ENCODE measurements at places on chromosomes 1 and 21.

DNA sequence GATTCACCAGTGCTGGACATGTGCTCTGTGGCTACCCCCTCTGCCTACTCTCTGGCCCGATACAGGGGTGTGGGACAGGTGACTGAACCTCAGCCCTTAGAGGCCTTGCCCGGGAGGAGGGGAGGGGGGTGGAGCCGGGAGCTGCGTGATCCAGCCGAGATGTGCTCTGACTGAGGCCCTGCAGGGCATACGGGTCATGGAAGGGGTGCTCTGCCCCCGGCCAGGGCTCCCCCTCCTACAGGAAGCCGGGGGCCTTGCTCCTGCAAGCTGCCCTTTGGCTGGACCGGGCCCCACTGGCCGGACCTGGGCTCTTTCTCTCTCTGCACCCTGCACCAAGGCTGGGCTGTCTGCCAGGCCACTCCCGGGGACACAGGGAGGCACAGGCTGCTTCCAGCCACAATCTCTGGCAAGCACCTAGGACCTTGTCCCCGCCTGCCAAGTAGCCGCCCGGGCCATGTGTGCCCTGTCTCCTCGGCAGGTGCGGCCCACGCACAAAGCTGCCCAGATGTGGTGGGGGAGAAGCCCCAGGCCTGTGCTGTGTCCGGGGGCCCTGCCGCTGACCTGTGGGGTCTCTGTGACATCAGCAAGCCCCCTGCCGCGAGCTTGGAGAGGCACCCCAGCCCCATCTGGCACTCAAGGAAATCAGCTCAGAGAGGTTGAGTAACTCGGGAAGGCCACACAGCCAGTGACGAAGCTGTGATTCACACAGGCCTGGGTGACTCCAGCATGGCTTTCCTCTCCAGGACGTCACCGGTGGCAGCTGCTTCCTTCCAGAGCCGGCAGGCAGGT, 1.5 kb downstream of the SCNN1D start:
- DNase-seq, result no peak

DNA sequence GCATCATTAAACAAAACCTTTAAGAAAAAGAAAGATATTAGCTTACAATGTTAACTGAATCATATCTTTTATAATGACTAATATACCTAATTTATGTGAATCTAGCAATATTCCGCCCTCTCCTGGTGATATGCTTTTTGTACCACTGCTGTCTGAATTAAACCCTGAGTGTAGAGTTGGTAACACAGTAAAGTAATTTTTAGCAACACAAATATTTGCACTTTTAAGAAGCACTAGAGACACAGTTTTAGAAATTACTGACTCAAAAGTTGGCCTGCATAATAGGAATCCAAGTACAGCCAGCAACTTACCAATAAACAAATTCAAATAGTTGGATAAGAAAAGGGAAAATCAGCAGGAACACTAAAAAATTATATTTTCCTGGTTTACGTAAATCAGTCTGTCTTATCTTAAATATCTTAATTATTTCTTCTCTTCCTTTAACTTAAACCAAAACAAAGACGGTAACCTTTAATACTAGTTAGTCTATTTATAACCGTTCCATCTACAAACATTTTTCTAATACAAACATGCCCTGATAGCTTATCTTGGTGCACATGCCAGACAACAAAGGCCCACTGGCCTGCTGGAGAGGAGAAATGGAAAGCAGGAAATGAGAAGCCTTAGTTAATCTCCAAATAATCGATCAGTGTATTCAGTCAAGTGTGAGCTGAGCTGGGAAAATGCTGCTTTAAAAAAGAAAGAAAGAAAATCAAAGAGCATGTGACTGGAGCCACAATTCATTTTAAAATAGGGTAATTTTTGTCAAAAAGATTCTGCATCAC, 246.0 kb downstream of the RERE start:
- peak; percentile 59 for DNase-seq

DNA sequence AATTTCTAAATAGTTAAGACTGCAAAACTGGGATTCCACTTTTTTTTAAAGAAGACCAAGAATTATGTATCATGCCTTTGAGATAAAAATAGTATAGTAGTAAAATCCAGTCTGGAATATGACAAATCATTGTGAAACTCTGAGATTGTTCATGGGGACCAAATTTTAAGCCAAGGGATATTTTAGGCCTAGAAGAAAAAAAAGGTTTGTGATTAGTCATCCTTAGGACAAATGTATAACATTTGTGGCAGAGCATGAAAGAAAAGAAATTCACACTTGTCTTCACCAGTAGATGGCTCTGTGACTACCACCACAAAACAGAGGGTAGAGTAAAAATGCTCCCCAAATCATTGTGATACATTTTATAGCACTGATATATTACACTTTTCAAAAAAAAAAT, 226.1 kb downstream of the KCTD3 start:
- DNase-seq, result peak; percentile 45

- DNase-seq, result no peak
These were observed 140.7 kb upstream of the AJAP1 start for GRCh38 chr1:4513685-4514084.

GRCh38 chr1:77545970-77546369, 136.5 kb downstream of the ZZZ3 start:
- no peak for DNase-seq

- peak; percentile 95 for DNase-seq
These were observed 22.9 kb downstream of the KCNA10 start for GRCh38 chr1:110495926-110496600.

- DNase-seq, result no peak
These were observed 397.5 kb downstream of the TGFB2 start for GRCh38 chr1:218742467-218743262.

DNA sequence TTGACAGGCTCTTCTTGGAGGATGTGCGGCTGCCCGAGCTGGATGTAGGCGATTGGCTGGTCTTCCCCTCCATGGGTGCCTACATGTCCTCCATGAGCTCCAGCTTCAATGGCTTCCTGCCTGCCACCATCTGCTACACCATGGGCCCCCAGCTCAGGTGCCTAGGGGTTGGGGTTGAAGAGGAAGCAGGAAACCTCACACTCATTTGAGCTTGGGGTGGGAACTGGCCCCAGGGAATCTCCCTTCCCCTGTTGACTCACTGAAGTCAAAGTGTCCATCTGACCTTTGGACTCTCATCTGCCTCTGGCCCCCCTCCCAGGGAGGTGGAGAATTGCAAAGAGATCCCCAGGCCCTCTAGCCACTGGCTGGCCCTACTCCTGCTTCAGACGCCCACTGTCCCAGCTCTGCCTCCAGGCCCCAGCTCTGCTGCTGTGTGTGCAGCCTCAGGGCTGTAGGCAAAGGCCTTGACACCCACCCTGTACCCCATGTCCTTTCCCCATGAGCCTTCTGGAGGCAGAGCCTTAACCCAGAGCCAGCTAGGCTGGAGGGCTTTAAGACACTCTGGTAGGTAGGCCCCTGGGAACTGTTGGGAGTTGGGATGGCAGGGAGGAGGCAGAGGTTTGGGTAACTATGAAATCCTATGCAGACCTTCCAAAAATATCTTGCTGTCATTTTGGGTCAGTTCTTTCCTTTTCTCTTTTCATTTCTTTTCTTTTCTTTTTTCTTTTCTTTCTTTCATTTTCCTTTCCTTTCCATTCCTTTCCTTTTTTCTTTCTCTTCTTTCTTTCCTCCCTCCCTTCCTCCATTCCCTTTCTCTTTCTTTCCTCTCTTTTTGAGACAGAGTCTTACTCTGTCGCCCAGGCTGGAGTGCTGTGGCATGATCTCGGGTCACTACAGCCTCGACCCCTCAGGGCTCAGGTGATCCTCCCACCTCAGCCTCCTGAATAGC, 66.9 kb upstream of the TINAGL1 start:
- no peak for DNase-seq

- DNase-seq, result peak; percentile 32
These were observed 403.1 kb downstream of the RRAGC start for GRCh38 chr1:38456531-38456876.

DNA sequence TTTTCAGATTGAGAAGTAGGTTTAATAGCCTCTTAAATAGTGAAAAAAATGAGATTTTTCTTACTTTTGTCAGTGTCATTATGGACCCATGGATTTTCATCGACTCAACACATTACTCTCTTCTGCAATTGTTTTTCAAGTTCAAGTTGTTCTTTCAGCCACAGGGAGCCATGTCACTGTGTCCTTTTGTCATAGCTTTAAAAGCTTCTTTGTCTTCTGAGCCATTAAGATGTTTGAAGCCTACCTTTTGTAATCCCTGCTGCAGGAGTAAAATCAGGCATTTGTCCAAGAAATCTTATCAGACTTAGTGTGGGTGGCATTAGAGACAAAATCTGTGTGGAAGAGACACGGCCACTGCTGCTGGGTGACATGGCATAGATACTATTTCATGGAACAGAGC, 92.8 kb upstream of the ZP4 start:
- no peak for DNase-seq

DNA sequence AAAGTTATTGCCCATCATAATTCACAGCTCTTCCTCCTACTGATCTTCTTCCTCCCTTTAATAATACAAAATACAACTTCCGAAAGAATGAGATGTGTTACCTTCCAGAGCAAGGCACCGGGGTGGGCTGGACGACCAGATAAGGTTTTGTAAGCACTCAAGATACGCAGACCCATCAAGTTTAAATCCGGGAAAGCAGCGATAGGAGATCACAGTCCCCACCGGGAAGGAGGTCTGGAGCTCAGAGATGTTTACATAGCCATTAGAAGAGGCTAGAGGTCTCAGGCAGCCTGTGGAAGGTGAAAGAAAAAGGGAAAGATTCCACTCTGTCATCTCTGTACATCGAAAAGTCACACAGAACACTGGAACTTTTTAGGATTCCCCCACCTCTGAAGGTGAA, 99.4 kb downstream of the SUSD4 start:
- DNase-seq, result no peak

DNA sequence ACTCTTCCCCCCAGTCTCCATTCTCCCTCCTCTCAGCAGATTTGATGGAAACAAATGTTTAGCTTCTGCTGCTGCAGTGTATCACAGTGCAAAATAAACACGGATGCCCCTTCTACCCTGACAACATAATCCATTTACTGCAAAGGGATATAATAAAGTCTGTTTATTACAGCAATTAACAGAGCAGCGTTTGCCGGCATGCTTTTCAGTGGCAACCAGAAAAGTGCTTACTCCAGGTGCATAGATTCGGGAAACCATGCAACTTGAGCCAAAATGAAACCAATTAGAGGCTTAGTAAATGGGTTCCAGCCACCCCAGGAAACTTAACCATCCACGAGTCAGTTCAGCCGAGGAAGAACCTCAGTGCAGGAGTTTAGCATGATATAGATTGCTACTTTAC, 12.9 kb upstream of the LEMD1 start:
- DNase-seq, result no peak

DNA sequence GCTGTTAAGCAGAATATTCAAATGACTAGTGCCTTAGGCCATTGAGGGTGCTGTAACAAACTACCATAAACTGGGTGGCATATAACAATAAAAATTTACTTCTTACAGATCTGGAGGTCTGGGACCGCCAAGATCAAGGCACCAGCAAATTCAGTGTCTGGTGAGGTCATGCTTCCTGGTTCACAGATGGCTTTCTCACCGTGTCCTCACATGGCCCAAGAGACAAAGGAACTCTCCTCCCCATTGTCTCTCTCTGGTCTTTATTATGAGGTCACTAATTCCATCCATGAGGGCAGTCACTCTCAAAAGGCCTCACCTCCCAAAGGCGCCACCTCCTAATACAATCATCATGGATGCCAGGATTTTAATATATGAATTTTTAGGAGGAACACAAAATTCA, 127.3 kb downstream of the GABPA start:
- no peak for DNase-seq

- DNase-seq, result no peak
These were observed 242.7 kb upstream of the JUN start for GRCh38 chr1:59026472-59026948.

- DNase-seq, result no peak
These were observed 206.9 kb upstream of the PLD5 start for GRCh38 chr1:242731446-242731845.

DNA sequence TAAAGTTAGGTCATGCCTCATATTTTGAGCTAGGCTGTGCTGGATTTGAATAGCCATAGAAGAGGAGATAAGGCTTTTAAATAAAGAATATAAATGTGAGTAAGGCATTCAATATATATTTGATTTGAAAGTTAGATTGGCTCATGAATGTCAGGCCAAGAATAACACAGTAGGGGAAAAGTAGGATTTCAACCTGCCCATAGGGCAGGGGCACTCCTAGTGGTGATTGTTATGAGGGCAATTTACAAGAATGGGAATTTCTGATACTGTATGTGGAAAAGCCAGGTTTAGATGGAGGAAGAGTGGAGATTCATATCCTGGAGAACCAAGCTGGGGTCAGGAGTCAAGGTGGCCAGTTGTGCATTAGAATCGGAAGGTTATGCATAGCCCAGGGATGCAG, 74.9 kb downstream of the DNAH14 start:
- no peak for DNase-seq

DNA sequence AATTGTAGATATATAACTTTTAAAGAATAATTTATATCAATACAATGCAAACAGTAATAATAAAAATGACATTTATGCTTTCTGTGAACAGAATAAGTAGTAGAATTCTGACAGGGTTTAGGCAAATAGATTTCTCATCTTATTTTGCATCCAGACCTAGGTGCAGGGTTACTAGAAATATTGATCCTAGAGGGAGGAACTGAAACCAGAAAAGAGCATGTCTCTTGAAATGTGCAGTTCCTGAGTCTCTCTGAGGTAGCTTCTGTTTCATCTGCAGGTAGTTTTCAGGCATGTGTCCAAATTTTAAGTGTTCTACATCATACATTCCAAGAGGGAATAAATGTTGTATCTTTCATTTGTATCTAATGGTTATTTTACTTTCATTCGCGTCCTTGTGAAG, 631.9 kb upstream of the ADGRL4 start:
- no peak for DNase-seq

- DNase-seq, result peak; percentile 90
These were observed 73.2 kb upstream of the ABCG1 start for GRCh38 chr21:42145569-42146272.

DNA sequence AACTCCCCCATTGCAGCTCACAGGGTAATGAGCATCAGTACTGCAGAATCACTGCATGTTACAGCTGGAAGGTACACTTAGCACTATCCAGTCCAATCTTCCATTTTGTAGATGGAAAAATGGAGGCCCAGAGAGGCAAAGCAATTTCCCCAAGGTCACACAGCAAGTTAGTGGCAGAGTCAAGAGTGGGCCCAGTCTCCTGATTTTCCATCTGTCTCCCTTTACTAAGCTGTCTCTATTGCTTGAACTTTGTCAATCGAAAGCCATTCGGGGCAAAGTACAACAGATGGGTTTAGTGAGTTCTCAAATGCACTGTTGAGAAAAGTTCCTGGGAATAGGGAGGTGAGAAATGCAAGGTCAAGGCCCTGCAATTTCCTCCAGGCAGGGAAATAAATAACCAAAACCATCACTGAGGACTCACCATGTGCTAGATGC, 50.4 kb upstream of the IFFO2 start:
- DNase-seq, result no peak

DNA sequence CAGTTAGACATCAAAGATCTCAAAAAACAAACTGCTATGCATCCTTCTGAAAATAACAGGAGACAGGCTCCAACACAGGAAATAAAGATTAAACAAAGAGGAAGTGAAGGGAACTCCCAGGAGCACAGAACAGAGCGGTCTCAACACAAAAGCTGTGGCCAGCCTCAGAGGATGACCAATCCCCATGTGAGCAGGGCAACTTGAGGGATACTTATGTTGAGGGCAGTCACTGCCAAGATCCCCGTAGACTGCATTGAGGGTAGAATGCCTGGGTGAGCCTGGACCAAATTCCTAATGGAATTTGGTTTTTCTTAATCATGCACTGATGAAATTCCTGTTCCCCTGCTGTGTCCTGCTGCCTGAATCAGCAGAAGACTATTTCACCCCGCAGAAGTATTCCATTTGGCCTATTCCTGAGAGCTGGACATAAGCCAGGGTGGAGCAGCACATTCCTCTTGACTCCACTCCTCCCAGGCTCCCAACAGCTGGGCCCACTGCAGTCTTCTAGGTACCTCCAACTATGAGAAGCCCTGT, 49.0 kb downstream of the JAK1 start:
- peak; percentile 30 for DNase-seq

- peak; percentile 45 for DNase-seq
These were observed 5.2 kb upstream of the VSIG8 start for GRCh38 chr1:159867664-159868026.

Data from eye (tissue), 1 donor.